ENCODE measurements at places on chromosomes 1 and 21. TPM values are rescaled to one million over a fixed set of nuclear protein-coding genes. Genes with fewer than 3 reads are reported as not detected.
A peak's percentile ranks its signal among the peaks of the same experiment; 100 is the strongest.

The KRTAP20-1 gene
- total RNA-seq, result not detected

The TMCO1 gene
- total RNA-seq, result 116 TPM

The MPL gene
- not detected for total RNA-seq

DNA sequence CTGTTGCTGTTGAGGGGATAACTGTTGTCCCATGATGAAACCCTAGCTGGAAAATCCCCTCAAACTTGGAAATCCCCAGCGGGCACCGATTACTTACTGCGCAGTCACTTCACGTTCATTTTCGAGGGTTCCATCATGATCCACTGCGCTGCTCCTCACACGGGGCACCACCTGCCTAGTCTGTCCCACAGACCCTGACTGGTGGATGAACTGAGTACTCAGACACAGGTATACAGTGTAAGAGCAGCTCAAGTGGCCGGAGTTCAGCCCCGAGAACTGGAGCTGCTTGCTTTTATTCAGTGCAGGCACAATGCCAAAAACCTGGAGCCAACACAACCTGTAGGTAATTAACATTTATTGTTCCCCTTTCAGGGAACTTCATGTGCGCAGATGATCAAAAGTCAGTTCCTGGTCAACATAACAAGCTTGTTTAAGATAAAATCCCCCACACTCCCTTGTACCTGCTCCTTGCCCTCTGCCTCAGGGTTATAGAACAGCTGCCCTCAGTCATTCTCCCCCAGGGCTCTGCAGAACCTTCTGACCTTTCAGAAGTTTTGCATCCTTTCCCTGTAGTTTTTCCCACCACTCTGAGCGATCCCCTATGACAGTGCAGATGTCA lies 46.5 kb upstream of the PRELP start:
- no peak for DNase-seq

DNA sequence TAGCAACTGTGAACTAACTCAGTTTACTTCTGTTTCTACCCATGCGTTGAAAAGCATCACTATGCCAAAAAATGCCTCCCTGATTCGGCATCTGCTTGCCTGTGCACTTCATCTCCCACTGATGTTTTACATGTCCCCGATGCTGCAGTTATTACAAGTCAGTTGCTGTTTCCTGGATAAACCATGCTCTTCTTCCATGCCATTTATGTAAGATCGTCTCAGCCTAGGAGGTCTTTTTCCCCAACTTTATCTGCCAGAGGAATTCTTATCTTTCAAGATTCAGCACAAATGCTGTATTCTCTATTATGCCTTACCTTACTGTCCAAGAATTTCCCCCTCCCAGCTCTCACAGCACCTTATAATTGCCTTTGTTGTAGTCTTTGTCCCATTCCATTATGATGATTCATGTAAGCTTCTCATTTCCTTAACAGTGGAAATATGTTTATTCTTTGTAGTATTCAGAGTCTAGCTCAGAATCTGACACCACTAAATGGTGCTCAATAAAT lies 30.0 kb downstream of the PRKACB start:
- DNase-seq, result peak; percentile 46

- no peak for DNase-seq
These were observed 48.8 kb downstream of the H3-3A start for GRCh38 chr1:226111098-226111882.

GRCh38 chr1:63888984-63889383 lies 115.2 kb downstream of the ROR1 start:
- no peak for DNase-seq

Measured in A673 (cell line).